ENCODE measurements at places on chromosomes 5 and 9.

DNA sequence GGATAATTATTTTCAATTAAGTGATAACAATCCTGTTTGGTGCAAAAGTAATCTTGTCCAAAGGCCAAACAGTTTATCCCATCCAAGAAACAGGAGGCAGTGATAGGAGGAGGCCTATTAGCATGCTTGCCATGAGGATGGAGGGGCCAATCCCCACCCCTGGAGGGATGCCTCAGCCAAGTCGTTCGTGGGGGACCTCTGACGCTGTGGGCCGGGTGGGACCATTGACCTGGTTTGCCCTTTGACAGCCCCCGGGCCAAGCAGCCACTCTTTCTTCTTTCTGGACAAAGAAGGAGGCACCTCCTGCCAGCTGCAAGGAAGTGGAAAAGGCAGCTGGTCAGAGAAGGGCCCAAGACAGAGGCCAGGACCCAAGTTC, 39.5 kb upstream of the GRHPR start:
- DNase-seq, result no peak

DNA sequence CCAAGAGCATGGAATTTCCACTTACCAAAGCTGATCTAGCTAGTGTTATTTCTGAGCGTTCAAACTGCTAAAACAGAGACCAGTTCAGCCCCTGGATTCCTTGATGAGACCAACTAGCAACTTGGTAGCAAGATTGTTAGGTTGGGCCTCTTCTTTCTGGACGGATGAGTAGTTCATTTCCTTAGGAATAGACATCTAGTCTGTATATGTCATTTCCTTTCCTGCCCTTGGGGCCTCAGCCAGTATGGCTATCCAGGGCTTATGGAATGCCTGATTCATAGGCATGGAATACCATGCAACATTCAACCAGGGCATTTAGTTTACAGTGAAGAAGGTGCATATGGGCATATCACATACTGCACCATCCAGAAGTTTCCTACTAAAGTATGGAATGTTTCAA, 14.5 kb upstream of the LPAR1 start:
- DNase-seq, result no peak

DNA sequence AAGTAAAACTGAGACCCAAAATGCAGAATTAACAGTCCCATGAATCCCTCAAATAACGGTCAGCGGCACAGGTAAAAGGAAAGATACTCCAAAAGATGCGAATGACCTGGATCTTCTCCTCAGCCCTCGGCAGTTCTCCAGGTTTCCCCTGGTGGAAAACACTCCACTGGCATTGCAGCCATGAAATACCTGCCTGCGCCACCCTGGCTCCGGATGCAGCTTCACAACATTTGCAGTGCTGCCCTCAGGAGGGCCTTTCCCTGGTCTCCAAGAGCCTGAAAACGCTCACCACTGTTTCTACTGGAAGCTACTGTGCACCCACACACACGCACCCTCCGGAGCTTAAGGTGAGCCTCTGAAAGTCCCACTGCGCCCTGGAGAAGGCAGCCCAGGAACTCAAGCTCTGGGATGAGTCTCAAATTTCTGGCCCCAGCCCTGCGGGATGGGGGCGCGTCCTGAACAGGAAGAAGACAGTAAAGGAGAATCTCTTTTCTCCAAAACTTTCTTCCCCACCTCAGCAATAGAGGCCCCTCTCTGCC, 612 bp downstream of the UGT3A2 start:
- no peak for DNase-seq

- no peak for DNase-seq
These were observed 35.9 kb upstream of the PLPPR1 start for GRCh38 chr9:100992632-100993031.

DNA sequence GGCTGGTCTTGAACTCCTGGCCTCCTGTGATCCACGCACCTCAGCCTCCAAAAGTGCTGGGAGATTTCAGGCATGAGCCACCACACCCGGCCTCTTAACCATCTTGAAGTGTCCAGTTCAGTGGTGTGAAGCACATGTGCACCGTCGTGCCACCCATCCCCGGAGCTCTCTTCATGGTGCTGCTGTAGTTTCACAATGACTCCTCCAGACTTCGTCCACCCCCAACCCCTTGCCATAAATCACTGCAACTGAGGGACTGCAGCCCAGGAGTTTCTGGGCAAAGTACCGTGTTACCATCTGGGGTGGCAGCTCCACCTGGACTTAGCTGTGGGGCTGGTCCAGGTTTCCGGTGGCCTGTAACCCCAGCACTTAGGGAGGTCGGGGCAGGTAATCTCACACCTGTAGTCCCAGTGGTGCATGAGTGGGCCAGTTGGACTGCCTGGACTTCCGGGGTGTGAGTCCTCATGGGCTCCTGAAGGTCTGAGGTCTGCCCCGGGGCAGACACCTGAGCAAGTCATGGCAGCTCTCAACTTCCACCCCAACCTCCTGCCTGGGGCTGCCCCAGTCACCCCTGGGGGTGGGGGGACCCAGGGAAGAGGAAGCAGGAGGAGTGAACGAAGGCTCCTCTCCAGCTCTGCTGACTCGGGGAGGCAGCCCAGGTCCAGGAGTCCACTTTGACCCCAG, 6.6 kb upstream of the N4BP3 start:
- DNase-seq, result no peak

All from cardiac septum (tissue), 1 donor.